ENCODE measurements at places on chromosomes 5 and 9. TPM values are rescaled to one million over a fixed set of nuclear protein-coding genes. Genes with fewer than 3 reads are reported as not detected.

DNA sequence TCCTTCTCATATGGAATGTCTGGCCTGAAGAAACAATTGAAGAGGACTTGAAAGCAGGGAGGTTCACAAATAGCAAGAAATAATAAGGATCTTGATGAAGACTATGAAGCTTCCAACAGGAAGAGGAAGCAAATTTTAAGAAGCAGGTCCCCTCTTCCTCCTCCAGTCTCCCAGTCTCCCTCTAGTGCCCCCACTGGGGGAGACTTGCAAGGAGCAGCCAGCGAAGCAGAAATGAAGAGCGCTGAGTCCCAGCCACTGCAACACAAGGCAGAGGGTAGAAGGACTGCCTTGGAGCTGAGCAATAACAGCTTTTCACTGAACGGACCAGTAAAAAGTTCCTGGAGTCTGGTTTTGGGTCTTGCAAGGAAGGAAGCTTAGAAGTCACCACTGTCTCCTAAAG is 32.6 kb upstream of the ACO1 start:
- no peak for DNase-seq

DNA sequence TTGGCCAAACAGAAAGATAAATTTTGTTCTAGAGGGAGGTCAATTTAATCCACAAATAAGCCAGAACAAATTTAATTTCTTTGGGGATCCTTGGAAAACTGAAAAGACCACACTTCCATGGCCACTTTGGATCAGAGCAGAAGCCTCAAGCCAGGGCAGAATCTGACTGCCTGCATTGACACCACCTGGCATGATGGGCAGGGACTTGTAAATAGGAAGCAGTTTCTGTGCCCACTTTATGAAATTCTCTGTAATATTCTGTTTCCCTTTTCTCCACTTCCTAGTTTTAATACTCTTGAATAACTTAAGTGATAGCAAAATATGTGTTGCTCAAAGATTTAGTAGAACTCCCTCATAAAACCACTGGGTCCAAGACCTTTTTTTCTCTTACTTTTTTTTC is 6.7 kb upstream of the TMEM252 start:
- DNase-seq: no peak

GABRA6 gene
- total RNA-seq: not detected

DNA sequence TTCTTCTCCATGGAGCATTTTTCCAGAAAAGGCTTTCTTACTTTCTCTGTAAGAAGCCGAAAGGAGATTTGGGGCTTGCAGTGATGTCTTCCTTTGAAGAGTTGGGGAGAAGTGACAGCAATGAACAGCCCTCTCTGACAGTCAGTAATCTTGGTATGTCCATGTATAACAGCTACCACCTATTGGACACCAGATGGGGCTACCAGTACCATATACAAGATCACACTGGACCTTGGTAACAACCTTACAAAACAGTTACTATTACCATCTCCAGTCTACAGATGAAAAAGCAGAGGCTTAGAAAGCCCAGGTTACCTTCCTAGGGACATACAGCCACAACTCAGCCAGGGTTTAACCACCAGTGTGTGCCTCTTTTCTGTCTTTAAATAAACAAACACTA is 272.7 kb upstream of the TRPC7 start:
- DNase-seq: no peak

DNA sequence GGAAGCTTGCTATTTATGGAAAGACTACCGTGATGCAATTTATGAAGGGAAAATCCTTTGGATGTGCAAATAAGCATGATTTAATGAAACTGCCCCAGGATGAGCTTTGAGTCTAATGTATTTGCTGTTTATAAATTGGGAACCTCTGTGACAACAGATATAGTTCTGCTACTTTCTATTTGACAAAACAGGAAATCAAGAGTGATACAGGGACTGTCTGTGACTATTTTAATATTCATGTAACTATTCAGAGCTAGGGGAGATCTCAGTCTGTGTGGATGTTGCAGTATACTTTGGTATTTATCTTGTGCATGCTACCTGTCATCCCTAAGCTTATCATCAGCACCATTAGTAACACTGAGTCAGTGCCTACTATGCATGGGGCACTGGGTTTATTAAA is 132.1 kb downstream of the PDZD2 start:
- no peak for DNase-seq

DNA sequence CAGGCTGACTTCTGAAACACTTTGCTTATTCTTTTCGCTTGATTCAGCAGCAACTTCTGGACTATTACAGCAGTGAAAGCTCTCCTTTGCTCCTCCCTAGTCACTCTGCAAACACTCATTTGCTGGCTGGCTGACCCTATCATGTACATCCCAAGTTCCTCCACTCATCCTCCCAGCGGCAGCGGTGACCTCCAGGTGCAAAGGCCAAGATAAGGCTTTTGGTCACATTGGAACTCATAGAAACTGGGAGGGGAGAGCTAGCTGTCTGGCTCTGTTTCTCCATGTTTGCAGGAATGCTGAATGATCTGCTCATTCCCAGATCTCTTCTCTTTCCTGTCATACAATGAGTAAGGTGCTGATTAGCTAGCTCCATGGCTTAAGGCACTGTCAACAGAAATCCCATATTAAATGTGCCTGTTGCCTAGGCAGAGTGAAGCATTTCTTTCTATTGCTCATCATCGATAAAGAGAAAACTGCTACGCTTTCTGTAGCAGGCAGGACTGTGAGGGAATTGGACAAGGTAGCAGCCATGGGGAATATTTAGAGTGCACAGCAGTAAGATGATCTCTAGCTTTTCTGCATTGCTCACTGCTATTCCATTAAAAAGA is 250.5 kb upstream of the PDE4D start:
- DNase-seq: no peak

GRCh38 chr9:11039006-11039405 is 426.2 kb upstream of the PTPRD start:
- DNase-seq: no peak

P4HA2 gene
- 41.2 TPM for total RNA-seq

DNA sequence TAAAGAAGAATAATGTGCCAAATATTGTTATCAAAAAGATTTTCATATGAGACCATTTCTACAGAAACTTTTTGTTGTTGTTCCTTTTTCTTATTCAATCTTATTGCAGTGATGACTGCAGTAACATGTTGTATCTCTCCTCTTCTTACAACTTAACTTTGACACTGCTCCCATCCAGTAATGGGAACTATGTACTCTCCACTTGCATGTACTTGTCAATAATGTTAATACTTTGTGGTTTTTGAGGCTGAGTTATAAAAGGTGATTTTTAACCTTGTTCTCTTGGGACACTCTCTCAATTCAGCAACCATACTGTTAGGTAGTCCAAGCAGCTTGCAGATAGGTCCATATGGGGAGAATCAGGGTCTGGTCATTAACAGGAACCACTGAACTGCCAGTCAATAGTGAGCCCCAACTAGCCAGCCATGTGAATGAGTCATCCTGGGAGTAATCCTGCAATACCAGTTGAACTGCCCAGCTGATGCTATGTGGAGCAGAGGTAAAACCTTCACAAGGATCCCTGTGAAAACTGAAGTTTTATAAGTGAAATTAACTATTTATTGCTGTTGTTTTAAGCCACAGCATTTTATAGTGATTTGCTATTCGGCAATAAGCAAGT is 199.6 kb upstream of the DAB2 start:
- DNase-seq: no peak

GRCh38 chr9:88230612-88231011 is 92.3 kb upstream of the SPATA31C2 start:
- no peak for DNase-seq

DNA sequence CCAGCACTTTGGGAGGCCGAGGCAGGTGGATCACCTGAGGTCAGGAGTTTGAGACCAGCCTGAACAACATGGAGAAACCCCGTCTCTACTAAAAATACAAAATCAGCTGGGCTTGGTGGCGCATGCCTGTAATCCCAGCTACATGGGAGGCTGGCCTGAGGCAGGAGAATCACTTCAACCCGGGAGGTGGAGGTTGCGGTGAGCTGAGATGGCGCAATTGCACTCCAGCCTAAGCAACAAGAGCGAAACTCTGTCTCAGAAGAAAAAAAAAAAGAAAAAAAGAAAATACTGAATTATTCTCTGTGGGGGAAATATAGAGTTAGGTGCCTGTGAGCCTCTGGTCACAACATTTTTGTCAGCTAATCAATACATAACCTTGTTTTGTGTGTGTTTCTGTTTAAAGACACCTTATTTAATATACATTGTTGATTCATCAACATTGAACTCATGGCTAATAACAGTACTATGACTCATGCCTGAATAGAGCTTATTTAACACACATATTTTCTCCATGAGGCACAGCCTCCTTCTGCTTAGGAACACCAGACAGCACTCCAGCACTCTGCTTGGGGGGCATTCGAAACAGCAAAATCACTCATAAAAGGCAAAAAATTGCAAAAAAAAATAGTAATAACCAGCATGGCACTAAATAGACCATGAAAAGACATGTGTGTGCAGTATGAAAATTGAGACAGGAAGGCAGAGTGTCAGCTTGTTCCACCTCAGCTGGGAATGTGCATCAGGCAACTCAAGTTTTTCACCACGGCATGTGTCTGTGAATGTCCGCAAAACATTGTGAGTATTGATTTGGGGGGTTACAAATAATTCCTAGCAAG is at the start of gene IL31RA:
IL31RA (plus strand) TSS at position 519 of the 836 bp plus-strand sequence; CDS start at position 733, 214 bp downstream.
- DNase-seq: no peak

GRCh38 chr5:159518371-159518770 is 188.1 kb upstream of the IL12B start:
- DNase-seq: no peak

GRCh38 chr9:107368696-107369095 is 85.6 kb downstream of the RAD23B start:
- no peak for DNase-seq

RPL35 gene
- 717 TPM for total RNA-seq

GRCh38 chr9:101376111-101376848 is 8.5 kb downstream of the BAAT start:
- DNase-seq: peak; percentile 28

DNA sequence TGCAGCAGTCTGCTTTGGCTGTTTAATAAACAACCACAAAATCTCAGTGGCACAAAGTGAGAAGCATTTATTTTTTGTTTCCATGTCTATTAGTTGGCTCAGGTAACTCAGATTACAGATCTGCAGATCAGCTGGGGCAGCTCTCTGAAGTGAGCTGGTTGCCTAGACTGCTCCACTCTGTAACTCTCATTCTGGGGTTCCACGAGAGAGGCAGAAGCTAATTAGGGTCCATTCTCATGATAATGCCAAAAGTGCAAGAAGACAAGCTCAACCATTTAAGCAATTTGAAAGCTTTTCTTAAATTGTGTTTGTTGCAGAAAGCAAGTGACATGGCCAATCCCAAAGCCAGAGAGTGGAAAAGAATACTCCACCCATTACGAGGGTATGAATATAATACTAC is 13.2 kb downstream of the MEIKIN start:
- DNase-seq: no peak

- DNase-seq: no peak
These were observed 13.3 kb downstream of the CCDC187 start for GRCh38 chr9:136290508-136291000.

DNA sequence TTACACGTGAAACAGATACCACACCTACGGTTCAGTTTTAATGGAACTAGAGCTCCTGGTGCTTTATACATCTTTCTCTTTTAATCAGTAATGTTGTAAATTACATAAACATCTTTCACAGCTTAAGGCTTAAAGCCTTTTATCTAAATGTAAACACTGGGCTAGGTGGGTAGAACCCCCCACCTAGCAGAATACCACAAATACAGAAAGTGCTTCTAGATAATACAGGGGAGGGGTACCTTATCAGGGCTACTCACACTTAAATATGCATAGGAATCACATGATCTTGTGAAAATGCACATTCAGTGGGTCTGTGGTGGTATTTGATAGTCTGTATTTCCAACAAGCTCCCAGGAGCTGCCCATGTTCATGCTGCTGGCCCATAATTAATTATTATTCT is 256.4 kb upstream of the TARS1 start:
- DNase-seq: no peak

DNA sequence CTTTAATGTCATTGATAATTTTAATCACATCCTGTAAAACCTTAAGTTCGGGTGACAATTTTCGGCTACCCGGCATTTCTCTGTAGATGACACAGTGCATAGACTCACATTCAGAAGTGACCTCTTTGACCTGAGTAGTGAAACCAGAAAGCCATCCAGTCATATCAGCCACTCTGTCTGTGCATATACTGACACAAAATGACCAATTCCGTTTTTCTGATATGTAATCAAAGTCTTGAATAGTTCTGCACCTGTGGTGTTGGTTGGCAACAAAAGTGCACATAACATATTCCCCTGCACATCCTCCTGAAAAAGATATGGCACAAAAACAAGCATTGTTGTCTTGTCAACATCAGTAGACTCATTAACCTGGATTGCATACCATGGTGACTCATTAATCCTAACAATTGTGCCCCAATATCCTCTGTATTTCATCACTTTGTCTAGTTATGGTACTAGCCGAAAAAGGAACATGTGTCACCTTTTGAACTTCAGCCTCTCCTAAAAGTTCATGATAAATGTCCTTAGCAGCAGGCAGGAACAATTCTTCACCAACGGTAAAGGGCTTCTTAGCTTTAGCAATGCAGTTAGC is 4.6 kb upstream of the HNRNPA0 start:
- no peak for DNase-seq

DNA sequence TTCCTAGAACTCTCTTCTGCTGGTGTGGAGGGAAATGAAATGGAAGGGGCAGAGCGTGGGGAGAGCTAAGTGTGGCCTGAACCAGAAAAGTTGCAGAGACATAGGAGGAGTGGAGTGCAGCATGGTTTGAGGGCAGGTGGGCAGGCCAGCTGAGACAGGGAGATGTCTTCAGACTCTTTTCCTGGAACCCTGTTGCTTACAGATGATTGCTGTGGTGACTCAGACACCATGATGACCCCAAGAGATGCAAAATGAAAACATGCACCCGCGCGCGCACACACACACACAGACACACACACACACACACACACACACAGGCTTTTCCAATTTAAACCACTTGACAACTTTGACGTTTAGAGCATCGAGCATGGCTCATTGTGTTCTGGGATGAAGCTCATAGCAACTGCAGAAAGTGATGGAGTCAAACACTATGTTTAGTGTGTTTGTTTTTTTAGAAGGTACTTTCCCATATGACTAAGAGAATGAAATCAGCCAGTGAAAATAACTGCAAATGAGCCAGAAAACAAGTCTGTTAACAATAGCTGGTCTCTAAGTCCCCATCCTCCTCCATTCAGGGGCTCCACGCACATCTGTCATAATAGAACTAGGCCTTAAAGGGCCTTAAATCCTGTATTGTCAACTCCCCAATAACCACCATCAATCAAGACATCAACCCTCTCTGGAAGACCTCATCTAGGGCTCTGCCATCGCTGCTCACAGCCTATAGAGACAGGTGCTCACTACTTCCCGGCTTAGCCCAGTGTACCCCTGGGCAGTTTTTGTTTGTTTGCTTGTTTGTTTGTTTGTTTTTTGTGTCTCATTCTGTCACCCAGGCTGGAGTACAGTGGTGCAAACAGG is 9.6 kb downstream of the TMOD1 start:
- no peak for DNase-seq
